Muscle of arm (tissue), 14 donors: ENCODE measurements at places on chromosomes 6 and 20.

GRCh38 chr6:137430954-137431353 lies 63.2 kb downstream of the OLIG3 start:
- no peak for DNase-seq

DNA sequence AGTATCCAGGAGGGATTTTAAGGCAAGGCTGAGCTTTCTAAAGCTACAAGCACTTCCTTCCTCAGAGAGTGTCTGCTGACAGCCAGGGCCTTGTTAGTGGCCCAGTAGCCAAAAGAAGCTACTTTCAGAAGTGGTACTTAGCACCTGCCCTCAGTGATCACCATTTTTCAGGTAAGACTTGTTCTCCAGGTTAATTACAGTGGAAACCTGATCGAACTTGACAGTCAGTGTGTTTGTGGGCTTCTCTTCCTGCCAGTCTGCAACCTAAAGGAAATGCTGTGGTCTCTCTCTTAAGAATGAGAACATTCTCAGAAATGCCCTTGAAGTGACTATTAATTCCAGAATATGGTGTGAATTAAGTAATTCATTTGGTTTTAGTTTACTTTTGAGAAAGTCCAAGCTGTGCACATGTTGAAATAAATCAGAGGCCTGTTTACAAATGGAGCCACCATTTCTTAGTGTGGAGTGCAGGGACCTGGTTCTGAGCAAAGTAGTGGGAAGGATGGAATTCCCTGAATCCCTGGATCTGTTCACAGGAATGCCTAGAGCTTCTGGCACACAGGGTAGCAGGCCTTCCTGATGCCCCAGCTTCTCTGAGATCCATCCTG lies 185.3 kb upstream of the AGPAT4 start:
- no peak for DNase-seq

- DNase-seq, result peak; percentile 35
Observed at GRCh38 chr20:56554869-56555268, 21.8 kb downstream of the FAM209B start.

DNA sequence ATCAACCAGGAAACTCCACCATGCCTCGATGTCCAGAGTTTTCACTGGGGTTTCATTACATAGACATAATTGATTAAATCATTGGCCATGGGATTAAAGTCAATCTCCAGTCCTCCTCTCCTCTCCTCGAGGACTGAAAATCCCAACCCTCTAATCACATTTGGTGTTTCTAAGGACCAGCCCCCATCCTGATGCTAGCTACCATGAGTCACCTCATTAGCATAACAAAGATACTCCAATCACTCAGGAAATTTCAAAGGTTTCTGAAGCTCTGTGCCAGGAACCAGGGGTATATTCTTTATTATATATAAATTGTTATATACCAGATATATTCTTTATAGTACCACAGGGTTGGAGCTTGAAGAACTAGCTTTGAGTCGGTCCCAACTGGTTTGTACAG lies 212.9 kb upstream of the PRND start:
- no peak for DNase-seq

GRCh38 chr20:1802385-1803060 lies 92.7 kb upstream of the SIRPA start:
- DNase-seq, result peak; percentile 47
